Glomerular endothelial cell (primary cell): ENCODE measurements at places on chromosomes 7 and 10.

DNA sequence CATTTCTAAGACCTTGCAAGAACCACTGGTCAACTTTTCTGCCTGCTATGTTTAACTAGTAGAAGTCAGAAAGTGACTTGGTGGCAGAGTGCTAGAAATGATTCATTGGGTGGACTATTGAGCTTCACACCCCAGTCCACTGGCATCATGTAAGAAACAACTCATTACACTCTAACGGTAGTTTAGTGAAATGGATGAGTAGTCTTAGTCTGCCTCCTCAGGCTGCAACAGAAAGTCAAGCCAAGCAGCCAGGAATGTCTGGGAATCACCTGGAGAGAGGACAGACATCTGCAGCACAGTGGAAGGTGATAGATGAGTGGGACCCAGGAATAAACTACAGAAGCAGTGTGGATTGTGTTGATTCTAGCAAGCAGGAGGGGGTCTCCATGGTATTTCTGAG lies 125.4 kb downstream of the AUTS2 start:
- DNase-seq, result no peak

- DNase-seq, result no peak
Measured at GRCh38 chr7:51644216-51644615, 327.6 kb upstream of the COBL start.

DNA sequence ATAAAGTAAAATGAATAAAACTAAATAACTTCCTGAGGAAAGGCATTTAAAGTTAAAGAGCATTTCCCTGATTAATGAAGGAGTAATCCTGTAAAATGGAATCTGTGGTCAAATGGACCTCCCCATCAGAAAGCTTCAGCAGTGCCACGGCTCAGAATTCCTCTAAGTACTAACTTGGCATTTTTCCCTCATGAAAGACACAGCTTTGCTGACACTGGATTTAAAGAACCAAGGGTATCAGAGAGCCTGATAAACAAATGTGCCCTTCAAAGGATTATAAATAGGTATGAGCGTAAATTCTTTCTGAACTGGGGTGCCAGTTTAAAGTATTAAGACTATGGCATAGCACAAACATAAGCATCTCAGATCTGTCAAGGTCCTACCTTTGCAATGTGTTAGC lies 24.2 kb upstream of the RNF148 start:
- no peak for DNase-seq

GRCh38 chr7:98668255-98668654 lies 51.2 kb downstream of the NPTX2 start:
- DNase-seq, result no peak
